ENCODE measurements at places on chromosomes 2 and 18. TPM values are rescaled to one million over a fixed set of nuclear protein-coding genes. Genes with fewer than 3 reads are reported as not detected.
A peak's percentile ranks its signal among the peaks of the same experiment; 100 is the strongest.

Gene RPL37A
- 994 TPM for total RNA-seq

DNA sequence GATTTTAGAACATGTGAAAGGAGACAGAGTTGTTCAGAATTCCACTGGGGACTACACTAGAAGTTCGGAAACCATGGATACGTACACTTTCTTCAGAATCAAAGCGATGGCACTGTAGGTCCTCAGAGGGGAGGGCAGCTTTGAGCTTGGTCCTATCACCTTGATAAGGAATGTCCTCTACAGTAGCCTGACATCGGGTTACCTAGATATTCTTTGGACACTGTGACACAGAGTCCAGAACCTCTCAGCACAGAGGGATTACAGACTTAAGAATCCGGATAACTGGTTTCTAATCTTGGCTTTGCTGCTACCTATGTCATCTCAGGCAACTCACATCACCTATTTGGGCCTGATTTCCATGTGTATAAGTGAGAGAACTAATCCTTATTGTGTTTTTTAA is 14.0 kb downstream of the LBH start:
- no peak for DNase-seq

- no peak for DNase-seq
These were observed 56.3 kb downstream of the PHLPP1 start for GRCh38 chr18:62771494-62772270.

Gene PDE11A
- total RNA-seq: 0.36 TPM

Gene TMEM198
- total RNA-seq: 1.1 TPM

- peak; percentile 95 for DNase-seq
These were observed 19.4 kb downstream of the KCNIP3 start for GRCh38 chr2:95316466-95317122.

Gene ZEB2
- total RNA-seq: 128 TPM

DNA sequence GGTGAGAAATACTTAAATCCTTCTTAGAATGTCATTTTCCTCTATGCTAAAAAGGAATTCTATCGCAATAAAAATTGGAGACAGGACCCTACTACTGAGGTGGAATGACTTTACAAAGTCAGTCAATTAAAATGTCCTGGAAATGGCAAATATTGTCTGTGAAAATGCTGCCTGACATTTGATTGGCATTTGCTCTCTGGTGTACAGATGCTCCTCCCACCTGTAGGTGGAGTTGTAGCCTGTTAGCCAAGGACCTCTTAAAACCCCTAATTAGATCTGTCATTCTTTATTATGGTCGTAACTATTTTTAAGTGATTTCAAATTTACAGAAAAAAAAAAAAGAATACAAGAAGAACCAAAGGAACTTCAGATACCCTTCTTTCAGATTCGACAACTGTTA is 393.1 kb upstream of the KLHL29 start:
- no peak for DNase-seq
